ENCODE measurements at places on chromosomes 7 and 10.

DNA sequence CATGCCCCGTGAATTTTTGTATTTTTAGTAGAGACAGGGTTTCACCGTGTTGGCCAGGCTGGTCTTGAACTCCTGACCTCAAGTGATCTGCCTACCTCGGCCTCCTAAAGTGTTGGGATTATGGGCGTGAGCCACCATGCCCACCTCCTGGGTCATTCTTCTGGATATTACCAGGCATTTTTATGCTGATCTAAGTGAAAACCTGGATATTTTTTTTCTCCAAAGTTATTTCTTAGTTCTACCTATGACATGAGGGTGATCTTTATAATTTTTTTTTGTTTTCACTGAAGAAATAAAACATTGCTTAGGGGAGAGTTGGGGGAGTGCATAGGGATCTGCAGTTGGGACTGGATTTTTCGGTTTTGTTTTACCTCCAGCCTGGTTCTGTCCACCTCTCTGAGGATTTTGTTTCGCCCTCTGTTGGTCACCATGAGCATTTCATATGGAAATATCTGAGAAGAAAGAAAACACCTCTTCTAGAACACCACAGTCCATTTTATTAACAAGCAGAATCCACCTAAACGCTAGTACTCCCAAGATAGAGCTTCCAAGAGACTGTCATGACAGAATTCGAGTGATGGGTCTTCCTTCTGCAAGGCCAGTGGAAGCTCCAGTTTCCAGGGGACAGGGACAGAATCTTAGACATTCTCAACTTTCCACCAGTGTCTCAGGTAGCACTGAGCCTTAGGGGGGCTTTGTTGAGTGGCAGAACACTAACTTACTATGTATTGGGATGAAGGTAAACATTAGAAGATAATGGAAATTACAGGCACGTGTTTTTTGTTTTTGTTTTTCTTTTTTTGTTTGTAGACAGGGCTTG lies 33.4 kb upstream of the AFAP1L2 start:
- DNase-seq: no peak

DNA sequence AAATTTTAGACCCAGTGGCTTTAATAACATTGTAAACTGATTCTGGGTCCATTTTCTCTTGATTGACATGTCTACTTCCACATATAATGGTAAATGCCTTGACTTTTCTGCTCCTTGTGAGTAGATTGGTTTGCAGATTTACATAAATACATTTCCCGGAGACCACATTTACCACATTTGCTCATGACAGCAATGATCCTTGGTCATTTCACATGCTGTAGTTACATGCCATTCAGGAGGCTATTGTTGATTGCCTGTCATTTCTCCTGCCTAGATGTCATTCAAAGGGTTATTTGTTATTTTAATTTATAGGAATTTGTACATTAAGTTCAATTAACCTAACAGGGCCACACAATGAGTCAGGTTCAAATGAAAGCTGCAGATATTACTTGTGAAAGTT lies 280.5 kb downstream of the CNTNAP2 start:
- DNase-seq: no peak

- peak; percentile 97 for DNase-seq
Observed at GRCh38 chr7:95596198-95597063, at the start of gene PDK4. TSS of gene PDK4 (minus strand) at chr7:95596516. CDS start at chr7:95596293, 223 bp downstream.

GRCh38 chr7:14457568-14458453 lies 444.7 kb downstream of the DGKB start:
- peak; percentile 88 for DNase-seq

- no peak for DNase-seq
Observed at GRCh38 chr7:79284211-79284610, 169.3 kb downstream of the MAGI2 start.

GRCh38 chr10:3814838-3815220 lies 29.8 kb upstream of the KLF6 start:
- DNase-seq: no peak

DNA sequence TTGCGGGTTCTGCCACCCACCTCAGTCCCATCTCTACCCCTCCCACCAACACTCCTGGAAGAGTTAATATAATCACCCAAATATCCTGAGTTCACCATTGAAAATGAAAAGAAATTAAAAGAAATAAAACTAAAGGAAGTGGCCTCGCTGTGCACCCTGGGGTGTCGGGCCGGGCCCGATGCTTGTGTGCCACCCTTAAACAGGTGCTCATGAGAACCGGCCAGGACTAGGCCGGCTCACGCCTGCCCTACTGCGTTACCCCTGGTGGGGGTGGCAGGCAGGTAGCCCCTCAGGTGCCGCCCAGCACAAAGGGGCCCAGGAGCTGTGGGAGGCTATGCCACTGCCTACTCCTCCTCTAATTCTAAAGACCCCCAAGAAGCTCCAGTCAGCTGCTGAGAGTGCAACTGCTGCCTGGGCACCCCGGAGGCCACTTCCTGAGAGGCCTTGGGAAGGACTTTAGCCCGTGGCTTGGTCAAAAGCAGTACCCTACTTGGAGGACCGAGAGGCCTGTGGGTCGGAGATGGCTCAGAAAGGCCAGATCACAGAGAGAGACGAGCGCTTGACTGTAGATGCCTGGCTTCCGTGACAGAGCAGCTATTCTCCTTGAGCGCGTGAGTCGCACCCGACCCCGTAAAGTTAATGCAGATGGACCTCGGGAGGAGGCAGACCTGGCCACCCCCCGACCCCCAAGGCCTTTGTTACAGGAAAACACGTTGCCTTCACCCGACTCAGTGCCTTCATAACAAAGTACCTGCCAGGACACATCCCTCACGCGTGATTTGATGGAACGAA lies 51.0 kb upstream of the PPP2R2D start:
- DNase-seq: no peak

- no peak for DNase-seq
Observed at GRCh38 chr7:13166801-13167200, 479.4 kb downstream of the ARL4A start.

DNA sequence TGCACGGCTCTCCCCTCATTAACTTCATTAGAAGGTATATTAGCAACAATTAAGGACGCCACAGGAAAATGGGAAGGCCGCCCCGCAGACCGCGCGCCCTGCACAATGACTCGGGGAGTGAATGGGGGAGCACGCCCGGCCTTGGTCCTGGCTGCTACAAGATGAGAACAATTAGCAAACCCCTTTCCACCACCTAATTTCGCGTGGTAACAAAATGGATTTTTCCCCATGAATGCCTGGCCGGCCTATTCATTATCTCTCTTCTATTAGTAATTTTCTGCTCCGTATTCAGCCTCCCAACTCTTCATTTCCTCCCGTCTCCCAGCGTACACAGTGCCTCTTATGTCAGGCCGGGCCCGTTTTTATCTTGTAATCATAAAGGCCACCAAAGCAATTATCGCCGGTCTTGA lies 346.9 kb downstream of the DNAJB6 start:
- DNase-seq: no peak

DNA sequence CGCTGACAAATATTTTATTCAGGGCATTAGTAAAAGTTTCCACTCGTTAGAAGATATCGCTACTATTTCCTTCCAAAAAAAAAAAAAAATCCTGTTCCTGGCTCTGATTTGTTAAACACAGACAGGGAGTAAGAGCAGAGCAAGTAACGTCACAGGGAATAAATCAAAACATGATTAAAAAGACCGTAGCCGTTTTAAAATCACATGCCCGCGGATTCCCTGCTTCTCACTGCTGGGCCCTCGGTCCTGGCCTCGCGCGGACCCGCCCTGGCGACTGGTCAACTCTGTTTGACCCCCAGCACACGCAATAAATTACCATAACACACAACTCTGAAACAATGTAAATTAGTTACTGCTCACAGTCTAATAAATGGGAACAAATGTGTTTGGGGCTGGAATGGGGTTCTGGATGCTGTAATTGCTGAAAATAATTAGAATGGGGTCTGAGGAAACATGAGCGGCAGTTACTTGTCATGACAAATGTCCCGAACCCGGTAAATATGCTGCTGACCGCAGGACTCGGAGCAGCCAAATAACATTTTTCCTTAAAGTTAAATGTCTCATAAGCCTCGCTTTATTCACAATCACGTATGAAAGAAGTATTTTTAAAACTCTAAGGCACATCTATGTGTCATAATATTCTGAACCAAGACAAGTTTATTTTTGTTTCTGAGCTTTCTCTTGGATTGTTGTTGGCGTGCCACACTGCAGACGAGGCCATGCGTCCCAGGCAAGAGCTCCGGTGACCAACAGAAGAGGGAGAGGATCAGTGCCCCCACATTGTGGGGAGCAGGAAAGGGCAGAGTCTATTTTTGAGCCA lies 17.9 kb downstream of the EBF3 start:
- DNase-seq: no peak

GRCh38 chr10:44512431-44513022 lies 127.6 kb upstream of the CXCL12 start:
- DNase-seq: no peak

- DNase-seq: no peak
Observed at GRCh38 chr7:30778255-30779025, 7.2 kb downstream of the MINDY4 start.

GRCh38 chr7:128708824-128709223 lies 30.3 kb upstream of the CALU start:
- no peak for DNase-seq

DNA sequence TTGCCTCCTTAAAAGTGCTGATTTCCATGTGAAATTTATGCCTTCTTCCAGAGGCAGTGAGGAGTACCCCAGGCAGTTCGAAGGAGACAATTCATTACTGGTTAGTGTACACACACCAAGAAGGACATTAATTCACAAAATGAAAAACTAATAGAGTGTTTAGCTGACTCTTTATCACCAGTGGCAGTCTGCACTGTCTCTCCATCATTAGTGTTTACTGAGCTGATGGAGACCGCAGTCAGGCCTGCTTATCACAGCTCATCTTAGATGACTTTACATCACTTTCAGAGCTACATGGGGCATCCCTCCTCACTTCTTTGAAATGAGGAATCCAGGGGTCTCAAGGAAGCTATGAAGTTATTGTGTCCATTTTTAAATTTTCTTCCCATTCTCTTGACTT lies 155.5 kb upstream of the LRGUK start:
- no peak for DNase-seq

DNA sequence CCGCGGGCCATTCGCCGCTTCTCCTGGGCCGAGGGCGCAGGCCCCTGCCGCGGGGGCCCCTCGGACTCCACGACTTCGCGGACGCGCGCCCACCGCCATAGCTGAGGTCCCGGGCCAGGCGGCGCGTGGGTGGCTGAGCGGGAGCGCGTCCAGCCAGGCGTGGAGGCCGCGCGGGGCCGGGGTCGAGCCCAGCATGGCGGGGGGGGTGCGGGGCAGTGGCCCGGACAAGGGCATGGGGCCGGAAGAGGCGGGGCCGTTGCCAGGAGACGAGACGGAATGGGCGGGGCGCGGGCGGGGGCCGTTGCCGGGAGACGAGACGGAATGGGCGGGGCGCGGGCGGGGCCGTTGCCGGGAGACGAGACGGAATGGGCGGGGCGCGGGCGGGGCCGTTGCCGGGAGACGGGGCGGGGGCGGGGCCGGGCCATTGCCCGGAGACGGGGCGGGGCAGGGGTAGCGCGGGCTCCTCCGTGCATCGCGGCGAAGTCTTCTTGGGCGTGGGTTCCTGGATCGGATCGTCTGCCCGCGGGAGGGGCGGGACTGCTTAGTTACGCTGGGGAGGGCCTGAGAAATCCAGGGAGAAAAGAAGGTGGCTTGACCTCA lies 14.8 kb downstream of the ADAM8 start:
- DNase-seq: peak; percentile 79

DNA sequence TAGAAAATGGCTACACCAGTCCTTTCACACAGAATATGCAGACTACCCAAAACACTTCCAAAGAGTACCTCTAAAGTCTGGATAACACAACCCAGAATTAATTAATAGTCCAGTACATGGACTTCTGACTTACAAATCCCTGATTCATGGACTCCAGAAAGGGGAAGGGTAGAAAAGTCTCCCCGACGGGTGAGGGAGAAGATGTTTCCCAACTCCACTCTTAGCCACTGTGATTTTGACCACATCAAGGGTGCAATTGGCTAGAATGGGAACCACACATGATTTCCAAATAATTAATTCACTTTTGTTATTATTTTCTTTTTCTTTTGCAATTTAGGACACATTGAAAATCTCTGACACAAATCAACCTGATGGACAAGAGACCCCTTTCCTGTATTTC lies 1.4 kb downstream of the TMEM130 start:
- no peak for DNase-seq

- DNase-seq: no peak
Observed at GRCh38 chr10:15898046-15898445, 37.7 kb upstream of the MINDY3 start.

GRCh38 chr10:69786791-69787190 lies 14.9 kb upstream of the COL13A1 start:
- no peak for DNase-seq

DNA sequence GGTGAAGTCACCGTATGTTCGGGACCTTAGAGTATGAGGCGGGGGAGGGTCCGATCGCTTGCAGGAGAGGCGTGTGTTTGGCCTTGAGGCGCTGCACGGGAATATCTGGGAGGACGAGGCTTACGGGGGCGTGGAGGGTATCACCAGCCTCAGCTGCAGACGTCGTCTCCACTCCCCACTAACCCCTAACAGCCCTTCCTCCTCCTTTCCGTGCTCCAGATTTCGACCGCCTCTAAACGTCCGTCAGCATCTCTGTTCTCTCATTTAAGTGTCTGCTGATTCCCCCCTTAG lies 23.5 kb upstream of the ZNF12 start:
- DNase-seq: no peak

- no peak for DNase-seq
Observed at GRCh38 chr7:30369879-30370278, 85.5 kb downstream of the ZNRF2 start.

- DNase-seq: peak; percentile 93
Observed at GRCh38 chr7:134298902-134299683, 17.6 kb downstream of the SLC35B4 start.

GRCh38 chr10:34816085-34816496 lies 995 bp upstream of the PARD3 start:
- no peak for DNase-seq

- no peak for DNase-seq
Observed at GRCh38 chr10:650441-650851, 39.0 kb downstream of the DIP2C start.

DNA sequence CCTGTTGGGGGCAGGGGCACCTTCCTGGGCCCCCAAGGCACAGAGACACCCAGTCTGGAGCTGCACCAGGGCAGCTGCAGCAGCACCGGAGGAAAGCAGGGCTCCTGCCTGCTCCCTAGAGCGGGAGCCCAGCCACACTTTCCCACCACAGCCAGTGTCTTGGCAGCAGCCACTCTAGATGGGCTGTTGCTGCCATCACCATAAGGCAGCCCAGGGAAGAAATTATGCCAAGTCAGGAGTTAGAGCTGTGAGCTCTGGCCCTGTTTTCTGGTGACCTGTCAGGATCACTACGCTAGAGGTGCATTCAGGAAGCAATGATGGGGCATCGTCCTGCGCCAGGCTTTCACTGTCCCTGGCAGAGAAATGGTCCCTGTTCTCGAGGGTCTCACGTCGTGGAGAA lies 38.0 kb upstream of the ZNRF2 start:
- no peak for DNase-seq

- peak; percentile 24 for DNase-seq
Observed at GRCh38 chr10:124699471-124700292, 44.5 kb downstream of the FAM53B start.

DNA sequence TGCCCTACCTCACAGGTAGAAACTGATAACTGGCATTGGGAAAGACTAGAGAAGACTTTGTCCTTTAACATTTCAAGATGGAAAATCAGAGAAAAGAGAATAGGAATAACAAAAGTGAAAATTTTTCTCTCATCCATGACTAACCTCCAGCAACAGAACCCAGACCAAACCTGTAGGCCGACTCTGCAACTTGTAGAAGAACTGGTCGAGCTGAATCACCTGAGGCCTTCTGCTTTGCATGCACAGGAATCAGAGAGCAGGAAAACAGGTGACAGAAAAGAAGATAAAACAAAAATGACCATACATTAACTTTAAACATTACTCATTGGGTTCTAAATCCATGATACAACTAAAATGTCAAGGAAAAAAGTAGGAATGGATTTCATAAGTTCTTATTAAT lies 137.1 kb downstream of the SLC25A13 start:
- no peak for DNase-seq
